Stimulated activated memory B cell treated with anti-CD40 and anti-IgM and Interleukin-4, amounts not matched to agents 10 μg/mL and 1 μg/mL and 100 μg/mL, for 72 hours (primary cell): ENCODE measurements at places on chromosomes 16 and 17.
A peak's percentile ranks its signal among the peaks of the same experiment; 100 is the strongest.

GRCh38 chr17:4357030-4357628 is 9.3 kb downstream of the UBE2G1 start:
- ATAC-seq: no peak

- ATAC-seq: no peak
Observed at GRCh38 chr17:33459078-33459940, 166.2 kb upstream of the ASIC2 start.

GRCh38 chr17:57868007-57868909 is 18.4 kb upstream of the MRPS23 start:
- peak; percentile 93 for ATAC-seq

DNA sequence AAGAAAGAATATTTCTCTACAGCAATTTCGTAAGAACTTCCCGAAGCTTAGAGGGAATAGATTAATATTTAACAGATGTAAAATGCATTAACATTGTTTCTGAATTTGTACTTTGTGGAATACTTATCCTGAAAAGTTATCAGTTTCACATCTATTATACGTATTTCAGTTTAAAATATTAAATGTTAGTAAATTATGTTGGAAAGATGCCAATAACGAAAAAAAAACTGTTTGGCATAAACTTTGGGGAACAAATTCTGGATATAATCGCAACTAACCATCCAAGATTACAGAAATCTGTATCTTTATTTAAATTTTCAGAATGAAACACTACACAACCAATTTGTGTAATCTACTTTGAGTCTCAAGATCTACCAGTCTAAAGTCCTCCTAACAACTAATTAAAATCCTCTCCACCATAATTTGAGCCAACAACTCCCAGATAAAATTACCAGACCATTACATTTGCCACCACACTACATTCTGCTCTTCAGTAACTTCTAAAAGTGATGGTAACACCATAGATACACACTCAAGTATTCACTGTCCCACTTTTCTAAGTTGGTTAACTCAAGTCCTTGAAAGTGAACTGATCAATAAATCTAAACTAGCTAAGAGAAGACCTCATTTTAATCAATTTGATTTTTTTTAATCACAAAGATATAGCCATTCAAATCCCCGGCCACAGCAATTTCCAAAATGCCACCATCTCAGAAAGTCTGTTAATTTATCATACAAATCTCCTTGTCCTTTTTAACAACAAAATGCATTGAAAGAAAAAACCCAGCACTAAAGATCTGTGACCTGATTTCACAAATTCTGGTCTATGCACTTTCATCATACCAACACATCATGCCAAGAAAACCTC is 2.0 kb downstream of the SIAH1 start:
- no peak for ATAC-seq

GRCh38 chr17:54102246-54102645 is 279.5 kb downstream of the KIF2B start:
- ATAC-seq: no peak

GRCh38 chr16:57277586-57277985 is 6.9 kb downstream of the PLLP start:
- ATAC-seq: peak; percentile 71

DNA sequence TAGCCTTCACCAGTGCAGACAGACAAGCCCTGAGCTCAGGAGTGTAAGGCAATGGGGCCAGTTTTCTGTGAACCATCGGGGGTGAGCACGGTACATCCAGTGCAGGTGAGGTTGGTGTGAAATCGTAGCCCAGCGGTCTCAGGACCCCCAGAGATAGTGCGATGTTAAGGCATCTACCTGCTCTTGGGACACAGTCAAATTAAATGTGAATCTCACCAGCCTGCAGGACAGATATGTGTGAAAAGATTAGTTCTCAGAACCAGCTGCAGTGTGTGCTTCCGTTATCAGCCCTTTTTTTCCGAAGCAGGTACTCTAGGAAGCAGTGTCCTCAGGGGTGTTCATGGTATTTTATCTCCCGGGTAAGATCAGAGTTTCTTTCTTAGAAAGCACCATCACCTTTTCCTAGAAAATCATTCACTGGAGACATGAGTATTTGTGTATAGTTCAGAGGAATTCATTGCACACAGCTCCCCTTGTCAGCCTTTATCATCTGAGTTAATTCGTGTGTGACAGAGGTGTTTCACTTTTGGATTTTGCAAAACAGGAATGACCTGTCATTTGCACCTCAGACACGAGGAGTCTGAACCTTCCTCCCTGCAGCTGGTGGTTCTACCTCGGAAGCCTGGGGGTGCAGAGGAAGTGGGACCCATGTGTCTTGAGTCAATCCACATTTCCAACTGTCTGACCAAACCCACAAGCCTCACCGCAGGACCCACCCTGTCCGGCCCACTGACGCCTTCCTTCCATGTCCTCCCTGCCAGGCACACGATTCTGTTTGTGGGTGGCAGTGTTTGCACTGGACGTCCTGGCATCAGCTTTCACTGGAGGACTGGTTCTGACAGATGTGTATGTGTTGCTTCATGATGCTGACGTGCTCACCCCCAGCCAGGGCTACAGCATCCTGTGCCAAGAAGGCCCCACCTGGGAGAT is 107.8 kb downstream of the CLEC16A start:
- peak; percentile 94 for ATAC-seq

GRCh38 chr17:17712268-17712924 is 31.1 kb downstream of the RAI1 start:
- ATAC-seq: peak; percentile 87

DNA sequence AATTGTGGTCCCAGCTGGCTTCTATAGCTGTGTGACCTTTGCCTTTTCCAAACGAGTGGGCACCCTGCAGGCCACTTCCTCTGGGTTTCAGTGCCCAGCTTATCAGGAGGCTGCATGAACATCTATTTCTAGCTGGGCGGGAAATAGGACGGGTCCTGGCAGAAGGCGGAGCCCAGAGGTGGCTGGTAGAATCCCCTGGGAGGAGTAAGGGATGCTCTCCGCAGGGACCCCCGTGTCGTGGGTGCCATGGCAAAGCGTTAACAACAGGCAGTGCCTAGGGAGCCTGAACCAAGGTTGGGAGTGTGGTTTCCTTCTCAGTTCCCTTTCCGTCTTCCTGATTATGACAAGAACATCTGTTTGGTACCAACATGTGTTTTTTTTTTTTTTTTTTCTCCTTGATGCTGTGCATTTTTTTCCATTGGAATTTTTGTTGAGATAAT is 58.2 kb downstream of the PLCG2 start:
- peak; percentile 62 for ATAC-seq

GRCh38 chr17:35147375-35147905 is at the start of gene UNC45B:
TSS of gene UNC45B (plus strand) at chr17:35147817. CDS start at chr17:35148264, 447 bp downstream.
- no peak for ATAC-seq

DNA sequence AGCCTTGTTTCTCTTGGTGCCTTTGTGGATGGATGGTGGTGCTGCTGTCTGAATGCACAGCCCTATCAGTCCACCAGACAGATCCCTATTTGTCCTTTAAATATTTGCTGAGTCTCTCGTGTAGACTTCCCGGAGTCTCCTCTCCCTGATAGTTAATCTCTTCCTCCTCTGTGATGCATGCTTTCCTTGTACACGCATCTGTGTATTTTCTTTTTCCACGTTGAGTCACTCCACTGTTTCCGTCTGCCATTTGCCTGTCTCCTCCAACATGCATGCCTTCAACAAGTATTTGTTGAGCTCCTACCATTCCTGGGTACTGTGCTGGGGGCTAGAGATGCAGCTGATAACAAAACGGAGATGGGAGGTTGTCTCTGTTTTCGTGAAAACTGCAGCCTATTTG is 282.6 kb downstream of the HAPSTR1 start:
- ATAC-seq: no peak
